ENCODE measurements at places on chromosomes 7 and 10.
A peak's percentile ranks its signal among the peaks of the same experiment; 100 is the strongest.

- peak; percentile 88 for DNase-seq
These were observed 511 bp upstream of the NRP1 start for GRCh38 chr10:33334805-33335550.

- peak; percentile 73 for DNase-seq
These were observed 167.5 kb upstream of the HABP2 start for GRCh38 chr10:113385021-113385999.

- no peak for DNase-seq
These were observed 38.5 kb downstream of the CREM start for GRCh38 chr10:35165136-35165535.

- DNase-seq = no peak
These were observed 90.9 kb upstream of the SMNDC1 start for GRCh38 chr10:110395350-110396283.

GRCh38 chr7:146008293-146008692 lies 108.3 kb upstream of the CNTNAP2 start:
- DNase-seq = no peak

GRCh38 chr7:88165697-88166096 lies 54.1 kb downstream of the SRI start:
- no peak for DNase-seq

DNA sequence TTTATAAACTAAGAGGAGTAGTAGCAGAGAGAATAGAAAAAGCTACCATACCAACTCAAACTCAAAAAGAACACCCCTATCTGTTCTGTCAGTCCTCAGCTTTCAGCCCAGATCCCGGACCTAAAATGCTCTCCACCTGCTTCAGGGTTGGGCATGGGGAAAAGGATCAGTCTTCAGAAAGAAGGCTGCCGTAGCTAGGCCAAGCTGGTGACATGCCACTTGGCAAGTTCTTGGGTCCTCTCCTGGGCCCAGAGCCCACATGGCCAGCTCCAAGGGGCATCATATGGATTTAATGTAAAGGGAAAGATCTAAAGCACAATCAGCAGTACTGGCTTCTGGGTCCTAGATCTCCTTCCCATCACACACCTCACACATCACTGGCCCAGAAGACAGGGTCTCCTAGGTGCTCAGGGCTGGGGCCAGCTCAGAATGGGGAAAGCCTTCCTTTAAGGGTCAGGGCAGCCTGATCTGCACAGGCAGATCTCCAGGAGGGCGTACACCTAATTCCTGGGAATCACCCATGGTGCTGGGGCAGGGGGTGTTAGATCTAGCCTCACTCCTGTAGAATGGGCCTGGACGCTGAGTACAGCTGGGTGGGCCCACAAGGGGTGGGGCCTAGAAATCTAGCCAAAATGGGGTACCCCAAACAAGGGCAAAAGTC lies 2.5 kb downstream of the VAX1 start:
- no peak for DNase-seq

DNA sequence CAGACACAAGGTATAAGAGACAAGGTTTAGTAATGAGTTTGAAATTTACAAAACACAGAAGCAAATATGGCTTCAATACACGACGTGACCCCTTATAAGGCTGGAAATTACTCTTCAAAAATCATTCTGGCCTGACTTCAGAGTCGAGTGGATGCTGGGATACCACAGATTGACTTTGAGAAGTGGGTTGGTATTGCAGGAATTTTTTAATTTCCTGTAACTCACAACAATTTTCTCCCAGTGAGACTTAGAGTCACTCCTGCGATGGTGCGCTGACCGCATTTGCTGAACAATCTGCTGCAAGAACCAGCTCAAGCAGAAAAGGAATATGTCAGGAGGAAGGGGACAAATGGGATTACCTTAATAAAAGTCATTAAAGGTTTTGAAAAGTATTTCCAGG lies 132.1 kb downstream of the EMX2 start:
- DNase-seq = no peak

DNA sequence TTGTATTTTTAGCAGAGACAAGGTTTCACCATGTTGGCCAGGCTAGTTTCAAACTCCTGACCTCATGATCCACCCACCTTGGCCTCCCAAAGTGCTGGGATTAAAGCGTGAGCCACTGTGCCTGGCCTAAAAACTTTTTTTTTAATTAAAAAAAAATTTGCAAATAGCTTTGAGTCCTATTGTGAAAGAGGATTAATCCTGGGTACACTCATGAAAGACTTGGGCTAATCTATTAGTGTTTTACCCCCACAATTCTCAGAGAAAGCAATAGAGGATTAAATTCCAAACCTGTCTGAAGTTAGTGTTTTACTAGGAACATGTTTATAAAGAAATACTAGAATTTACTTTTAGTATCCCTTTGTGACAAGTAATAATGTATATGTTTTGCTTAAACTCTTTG lies 76.9 kb upstream of the ITGB1 start:
- DNase-seq = no peak

- no peak for DNase-seq
These were observed 45.3 kb downstream of the GRID2IP start for GRCh38 chr7:6505685-6506559.

DNA sequence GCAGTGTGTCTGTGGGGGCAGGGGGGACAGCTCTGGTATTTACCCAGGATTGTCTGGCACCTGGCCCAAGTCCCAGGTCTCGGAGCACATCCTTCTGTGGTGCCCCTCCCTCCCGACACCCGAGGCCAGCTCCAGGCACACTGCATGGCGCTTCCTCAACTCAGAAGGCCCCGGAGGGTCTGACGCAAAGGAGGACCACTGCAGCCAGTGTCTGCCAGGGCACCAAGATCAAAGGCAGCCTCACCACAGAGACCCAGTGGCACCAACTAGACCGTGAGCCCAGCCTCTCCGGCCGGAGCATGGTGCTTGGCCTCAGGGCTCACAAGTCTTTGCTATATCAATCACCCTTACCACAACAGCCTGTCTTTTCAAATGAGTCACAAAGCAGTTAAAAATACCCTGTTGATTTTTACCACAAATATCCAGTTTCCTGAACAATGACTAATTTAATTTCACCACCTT lies 99.3 kb upstream of the DDC start:
- peak; percentile 31 for DNase-seq

- no peak for DNase-seq
These were observed 213.2 kb upstream of the MGMT start for GRCh38 chr10:129253865-129254179.

DNA sequence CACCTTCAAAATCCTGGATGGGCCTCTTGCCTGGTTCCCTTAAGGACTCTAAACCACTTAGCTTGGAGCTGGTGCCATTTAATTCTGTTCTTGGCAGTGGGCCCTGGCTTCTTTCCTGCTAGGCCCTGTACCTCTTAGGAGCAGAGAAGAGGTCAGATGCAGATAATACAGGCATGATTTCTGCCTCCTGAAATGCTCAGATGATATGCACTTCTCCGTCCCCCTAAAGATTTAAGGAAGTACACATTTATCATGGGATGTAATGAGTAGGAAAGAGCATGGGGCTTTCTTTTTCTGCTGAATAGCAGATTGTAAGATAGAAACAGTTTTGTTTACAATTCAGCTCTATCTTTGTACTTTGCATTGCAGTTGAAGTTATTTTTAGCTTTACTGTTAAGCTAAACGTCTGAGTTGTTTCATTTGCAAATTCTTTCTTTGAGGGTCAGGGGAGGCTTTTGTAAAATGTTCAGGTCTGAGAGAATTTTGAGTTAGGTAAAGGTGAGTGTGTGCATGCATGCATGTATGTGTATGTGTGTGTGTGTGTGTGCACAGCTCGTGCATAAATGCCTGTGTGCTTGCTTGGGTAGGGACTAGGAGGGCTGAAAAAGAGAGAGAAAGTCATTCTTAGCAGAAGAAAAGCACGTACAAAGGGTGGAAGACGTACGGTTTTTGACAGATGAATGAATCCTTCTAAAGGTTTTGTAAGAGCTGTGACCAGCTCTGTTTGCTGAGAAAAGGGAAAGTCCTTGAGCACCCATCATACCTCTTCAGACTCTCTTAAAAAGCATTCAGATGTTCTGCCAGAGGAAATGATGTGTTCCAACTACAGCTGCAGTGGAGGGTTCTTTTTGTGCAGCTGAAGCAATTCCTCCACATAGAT lies 364.2 kb downstream of the AUTS2 start:
- no peak for DNase-seq

- no peak for DNase-seq
These were observed 5.1 kb downstream of the GOLGA7B start for GRCh38 chr10:97854743-97855142.

GRCh38 chr7:1065585-1066241 lies 21.4 kb downstream of the GPR146 start:
- no peak for DNase-seq

DNA sequence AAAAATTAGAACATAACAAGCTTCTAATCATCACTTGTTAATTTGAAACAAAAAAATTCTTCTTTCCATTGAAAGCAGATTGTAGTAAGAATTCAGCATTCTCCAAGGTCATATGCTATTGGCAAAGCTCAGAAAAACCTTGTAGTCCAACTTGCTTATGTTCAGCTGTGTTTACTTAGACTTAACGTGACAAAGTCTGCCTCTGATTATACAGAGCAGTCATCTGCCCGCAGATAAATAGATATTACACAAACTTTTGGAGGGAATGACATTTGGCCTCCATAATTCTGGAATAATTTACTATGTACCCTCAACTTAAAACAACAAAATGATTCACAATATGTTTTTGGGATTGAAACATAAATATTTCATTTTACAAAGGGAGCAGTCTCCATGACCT lies 45.8 kb downstream of the MKX start:
- peak; percentile 69 for DNase-seq

DNA sequence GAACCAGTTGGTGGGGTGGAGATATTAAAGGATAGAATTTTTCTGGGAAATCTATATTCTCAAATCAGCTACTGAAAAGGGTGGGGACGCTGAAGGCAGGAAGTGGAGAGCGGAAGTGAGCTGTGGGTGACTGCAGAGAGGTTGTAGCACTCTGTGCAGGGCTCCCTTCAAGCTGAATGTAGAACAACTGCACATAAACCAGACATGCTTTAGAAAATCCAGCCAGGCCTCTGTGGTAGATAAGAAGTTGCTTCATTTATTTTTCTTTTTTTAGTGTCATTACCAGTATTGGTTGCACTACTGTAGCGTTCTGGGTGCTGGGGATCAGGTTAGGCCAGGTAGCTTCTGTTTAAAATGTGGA lies 127.8 kb downstream of the CELF2 start:
- DNase-seq = no peak

- DNase-seq = peak; percentile 83
These were observed 7.3 kb downstream of the MAFK start for GRCh38 chr7:1537535-1538412.

DNA sequence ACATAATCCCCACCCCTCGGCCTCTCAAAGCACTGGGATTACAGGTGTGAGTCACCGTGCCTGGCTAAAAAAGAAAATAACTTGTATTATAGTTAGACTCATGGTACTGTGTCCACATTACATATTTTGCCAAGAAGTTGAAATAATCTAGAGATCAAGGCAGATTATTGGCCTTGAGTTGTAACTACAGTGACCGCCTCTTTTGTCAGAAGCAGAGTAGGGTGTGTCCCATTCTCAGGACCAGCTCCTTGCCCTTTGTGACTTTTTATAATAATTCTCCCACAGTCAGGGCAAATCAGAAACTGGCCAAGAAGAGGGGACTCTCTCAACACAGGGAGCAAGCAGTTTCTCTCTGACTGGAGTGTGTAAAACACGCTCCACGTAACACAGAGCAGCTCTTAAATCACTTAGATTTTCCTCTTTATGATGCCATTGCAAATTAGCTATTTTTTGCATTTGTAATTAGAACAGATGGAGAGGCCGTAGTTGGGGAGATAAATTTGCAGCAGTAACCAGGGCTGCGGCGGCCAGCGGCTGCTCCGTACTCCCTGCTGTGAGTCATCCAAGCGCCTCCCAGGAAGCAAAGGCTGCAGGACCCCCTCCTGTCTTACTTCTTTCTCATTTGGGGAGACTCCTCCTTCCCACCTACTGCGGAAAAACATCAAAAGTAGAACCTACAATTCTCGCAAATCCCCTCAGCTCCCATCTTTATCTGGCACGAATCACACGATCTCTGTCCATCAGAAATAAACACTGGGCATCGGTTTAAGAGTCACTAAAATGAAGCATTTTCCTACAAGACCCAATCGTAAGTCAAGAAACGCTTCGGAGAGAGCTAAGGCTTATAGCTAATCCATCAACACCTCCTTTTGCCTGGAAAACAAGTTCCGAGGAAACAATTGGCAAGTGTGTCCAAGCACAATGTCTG lies 32.1 kb upstream of the MSRB2 start:
- peak; percentile 5 for DNase-seq

DNA sequence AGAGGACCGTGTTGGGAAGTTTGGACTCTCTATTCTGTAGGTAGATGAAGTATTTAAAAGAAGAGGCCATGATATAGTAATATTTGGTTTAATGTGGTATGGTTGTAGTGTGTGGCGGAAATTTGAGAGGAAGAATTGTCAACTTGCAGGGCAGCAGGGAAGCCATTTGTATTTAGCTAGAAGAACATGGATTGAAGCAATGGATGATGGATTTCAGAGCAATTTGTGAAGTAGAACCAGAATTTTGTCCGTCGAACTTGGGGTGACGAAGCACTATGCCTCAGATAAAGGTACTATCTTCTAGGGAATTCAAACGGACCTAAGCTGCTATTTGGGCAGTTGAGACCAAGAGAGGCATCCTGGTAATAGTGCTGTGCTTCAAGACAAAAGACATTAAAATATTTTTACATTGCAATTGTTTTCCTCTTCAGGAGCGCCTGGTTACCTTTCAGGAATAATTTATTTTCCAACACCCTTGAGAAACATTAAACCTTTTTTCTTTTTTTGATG lies 615 bp upstream of the WBP1L start:
- no peak for DNase-seq

- peak; percentile 10 for DNase-seq
These were observed 86.6 kb upstream of the C7orf33 start for GRCh38 chr7:148503900-148504487.

DNA sequence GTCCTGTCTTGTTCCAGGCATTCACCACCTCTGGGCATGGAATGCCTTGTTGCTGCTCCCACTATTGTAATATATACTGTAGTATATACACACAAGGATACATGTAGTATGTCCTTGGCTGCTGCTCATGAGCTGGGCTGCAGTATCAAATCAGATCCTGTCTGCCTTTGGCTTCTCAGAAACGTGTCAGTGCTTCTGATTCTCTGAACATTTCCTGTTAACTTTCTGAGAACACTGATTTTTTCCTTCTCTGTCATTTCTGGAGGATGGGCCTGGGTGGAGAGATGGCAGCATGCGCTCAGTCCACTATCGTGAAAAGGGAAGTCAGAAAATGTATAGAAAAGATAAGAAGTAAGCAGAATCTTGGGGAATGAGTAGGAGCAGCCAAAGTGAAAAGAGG lies 12.2 kb downstream of the SFTPA2 start:
- no peak for DNase-seq

- no peak for DNase-seq
These were observed 148.3 kb downstream of the SVIL start for GRCh38 chr10:29486433-29486832.

DNA sequence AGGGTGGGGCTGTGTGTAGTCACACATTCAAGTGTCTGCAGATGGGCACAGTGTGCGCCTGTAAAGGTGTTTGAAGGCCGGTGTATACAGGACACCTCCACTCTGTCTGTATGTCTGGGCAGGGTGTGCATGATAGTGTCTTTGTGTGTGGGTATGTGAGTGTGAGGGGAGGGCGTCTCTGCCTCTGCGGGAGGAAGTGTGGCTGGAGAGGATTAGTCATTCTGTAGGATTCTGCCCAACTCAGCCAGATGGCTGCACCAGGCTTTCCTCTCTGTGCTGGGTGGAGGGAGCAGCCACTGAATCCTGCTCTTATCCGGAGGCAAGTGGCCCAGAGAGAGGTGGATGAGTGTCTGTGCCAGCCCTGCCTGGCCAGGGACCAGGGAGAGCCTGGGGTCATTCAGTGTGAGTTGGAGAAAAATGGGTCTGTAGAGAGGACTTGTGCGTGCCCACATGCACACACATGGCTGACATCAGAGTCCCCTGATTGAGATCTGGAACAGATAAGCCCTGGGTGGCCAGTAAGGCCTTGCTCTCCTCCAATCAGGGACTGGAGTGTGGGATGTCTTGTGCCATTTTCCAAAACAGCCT lies 1.7 kb downstream of the SFXN3 start:
- DNase-seq = no peak

Measured in fibroblast of skin of left quadriceps (primary cell).